ENCODE measurements at places on chromosomes 5 and 9.
A peak's percentile ranks its signal among the peaks of the same experiment; 100 is the strongest.

DNA sequence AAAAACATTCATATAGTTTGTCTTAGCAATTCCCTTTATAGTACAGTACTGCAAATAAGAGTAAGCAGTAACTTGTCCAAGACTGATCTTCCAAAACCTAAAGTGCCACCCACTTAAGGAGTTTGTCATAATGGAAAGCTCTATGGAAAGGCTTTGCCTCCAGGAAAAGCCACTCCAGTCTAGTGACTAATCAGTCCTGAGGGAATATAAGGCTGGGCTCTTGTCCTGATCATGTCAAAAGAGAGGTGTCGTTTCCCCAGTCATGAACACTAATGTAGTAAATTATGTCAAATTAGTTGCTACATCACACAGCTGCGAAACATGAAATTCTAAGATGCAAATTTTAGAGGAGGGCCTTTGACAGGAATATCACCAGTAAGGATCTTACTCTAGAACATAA lies 271.6 kb downstream of the GABRB2 start:
- DNase-seq, result no peak

DNA sequence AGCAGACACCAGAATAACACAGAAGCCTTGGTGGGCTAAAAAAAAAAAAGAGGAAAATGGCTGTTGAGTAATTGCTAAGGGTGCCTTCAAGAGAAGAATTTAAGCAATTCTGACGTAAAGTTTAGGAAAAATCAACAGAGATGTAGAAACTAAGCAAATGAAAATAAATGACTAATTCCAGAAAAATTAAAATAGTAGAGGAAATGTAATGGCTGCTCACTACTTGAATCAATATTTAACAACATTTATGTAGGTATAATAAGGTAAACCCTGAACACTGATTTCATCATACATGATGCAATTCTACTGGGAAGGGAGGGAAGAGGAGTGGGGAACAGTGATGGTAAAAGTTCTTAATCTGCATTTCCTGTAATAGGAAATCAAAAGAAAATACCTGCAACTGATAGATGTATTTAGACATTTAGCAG lies 41.4 kb downstream of the PUM3 start:
- no peak for DNase-seq

DNA sequence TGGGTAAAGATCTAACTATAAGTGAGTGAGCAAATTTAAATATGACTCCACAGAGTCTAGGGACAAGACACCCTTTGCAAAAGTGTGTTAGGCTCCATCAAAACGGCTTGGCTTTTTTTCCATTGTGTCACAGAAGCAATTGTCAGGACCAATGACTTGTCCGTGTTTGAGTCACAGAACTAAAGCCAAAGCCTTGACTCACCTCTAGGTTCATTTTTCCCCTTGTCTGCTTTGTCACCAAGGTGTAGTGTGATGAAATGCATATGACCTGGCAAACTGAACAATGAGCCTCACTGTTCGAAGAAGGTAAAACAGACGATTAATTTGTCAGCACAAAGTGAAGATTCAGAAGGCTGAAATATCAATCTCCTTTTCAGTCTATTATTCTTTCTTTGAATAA lies 331.0 kb downstream of the GLIS3 start:
- DNase-seq, result no peak

DNA sequence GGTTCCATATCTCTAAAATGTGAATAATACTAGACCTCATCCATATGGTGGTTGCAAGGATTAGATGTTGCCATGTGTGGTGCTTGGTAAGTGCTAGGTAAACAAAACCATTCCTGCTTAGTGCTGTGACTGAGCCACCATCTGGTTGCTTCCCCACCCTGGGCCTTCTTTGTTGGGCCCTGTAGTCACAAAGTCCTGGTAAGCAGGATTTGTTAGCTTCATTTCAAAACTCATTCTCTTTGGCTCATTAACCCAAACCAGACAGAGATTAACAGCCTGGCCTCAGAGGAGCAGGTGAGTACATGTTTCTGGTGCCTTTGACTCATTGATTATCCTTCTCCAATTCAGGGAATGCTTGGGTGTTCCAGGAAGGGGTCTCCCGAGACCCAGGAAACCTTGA lies 240.2 kb downstream of the ARHGAP26 start:
- DNase-seq, result peak; percentile 44

DNA sequence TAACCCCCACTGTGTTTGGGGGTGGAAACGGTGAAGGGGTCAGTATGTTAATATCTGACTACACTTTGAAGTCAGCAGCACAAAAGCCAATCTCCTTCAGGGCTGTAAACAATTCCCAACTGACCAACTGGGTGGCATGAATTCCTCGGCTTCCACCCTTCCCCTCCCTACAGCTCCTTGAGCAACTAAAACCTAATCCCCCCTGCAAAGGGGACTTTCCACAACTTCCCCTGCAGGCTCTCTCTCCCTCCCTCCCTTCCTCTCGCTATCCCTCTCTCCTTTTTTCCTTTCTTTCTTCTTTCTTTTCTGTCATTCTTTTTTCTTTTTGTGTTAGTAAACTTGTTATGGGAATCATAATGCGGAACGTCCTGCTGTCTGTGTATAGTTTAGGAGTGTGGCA lies 65.1 kb upstream of the PTCH1 start:
- DNase-seq, result no peak

- DNase-seq, result no peak
These were observed 41.2 kb downstream of the THBS4 start for GRCh38 chr5:80076131-80077050.

DNA sequence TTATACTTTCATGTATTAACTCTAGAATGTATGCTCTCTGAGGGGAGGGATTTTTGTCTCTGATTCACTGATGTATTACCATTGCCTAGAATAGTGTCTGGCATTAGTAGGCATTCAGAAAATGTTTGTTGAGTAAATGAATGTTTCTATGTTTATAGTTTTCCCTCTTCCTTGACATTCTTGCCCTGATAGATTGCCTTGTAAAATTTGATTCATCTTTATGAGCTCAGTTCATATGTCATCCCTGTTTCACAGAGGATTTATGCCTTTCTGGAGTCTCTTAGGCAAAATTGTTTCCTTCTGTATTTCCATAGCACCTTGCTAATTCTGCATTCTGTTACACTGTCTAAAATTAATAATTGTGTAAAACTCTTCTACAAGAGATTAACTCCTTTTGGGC lies 72.3 kb downstream of the RASA1 start:
- DNase-seq, result no peak

DNA sequence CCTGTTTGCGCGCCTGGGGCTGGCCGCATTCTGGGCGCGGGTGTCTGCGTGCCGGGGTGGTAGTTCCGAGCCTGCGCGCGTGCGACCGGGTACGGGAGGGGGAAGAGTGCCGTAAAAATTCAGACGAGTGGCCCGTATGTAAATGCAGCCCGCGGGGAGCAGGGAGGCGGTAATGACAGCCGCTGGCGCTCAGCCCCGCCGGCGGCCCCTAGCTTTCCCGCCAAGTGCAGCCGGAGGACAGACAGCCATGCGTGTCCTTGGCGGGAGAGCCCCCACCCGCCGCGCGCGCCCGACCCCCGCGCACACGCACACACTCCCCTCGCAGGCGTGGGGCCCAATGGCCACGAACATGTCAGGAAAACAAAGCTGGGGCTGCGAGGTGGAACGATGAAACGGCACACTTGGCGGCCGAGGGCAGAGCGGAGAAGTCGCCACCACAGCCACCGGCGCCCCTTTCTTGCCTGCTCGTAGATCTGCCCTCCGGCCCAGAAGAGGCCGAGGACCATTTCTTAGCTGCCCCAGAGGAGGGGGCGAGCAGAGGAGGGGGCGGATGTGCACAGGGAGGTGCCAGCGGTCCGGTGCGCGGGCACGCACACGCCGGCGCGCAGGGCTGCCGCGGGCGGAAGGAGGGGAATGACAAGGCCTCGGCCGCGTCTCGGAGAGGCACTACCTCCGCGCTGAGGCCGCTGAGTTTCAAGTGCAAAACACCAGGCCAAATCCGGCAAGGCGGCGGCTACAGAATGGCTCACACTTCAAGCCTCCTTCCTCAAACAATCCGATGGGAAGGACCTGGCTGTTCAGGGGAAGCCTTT lies 208.4 kb downstream of the MEF2C start:
- DNase-seq, result peak; percentile 41

DNA sequence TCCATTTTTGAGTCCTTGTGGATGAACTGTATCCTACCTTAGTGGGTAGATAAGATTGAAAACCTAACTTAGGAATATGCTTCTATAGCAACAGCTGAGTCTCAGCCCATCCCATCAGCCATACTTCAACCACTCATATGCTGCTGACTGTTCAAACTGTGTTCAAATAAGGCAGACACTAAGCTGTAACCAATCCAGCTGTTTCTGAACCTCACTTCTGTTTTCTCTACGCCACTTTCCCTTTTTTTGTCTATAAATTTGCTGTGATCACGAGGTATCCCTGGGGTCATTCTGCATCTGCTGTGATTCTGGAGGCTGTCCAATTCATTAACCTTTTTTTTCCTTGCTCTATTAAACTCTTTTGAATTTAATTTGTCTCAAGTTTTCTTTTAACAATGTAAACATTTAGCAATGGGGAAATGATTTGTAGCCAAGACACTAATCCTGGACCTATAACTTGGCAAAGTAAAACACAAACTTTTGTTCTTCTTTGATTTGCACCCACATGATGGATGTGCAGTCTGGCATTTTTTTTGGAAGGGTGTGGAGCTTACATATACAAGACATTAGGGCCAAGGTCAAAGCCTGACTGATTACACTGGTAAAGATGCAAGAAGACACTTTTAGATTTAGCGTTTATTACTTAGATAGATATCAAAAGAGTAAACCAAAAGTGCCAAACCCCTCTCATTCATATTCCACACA lies 14.9 kb upstream of the SCGB3A2 start:
- no peak for DNase-seq

- no peak for DNase-seq
These were observed 164.7 kb downstream of the ADAMTSL1 start for GRCh38 chr9:18638371-18639249.

- DNase-seq, result no peak
These were observed 1808.8 kb upstream of the ACO1 start for GRCh38 chr9:30575691-30576090.

- DNase-seq, result no peak
These were observed 7.9 kb upstream of the NINJ1 start for GRCh38 chr9:93141771-93142483.

DNA sequence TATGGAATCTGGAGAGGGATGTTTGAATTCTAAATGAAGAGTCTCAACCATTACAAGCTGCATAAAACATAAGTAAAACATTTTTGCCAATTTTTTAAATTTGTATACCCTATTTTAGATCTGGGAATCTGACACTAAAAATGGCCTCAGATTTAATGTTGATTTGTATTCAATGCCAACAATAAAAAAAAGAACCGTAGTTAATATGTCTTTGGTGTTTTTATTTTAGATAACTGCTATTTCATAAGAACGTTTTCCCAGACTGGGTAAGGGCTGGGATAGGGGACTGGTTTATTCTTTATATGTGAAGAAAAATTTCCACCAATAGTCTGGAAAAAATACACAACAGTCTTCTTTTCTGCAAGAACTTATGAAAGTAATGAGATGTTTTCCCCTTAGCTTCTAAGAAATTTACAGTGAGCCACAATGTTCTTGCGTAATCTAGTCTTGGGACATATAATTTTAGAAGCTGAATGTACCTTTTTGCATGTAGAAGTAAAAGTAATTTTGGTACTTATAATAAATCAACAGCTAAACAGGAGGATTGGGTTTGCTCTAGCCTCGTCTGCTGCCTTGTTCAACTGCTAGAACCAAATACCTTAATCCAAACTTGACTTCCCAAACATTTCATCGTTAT lies 244.6 kb upstream of the EFNA5 start:
- DNase-seq, result no peak

- DNase-seq, result no peak
These were observed 41.2 kb downstream of the LRRTM2 start for GRCh38 chr5:138833726-138834480.

GRCh38 chr5:93054424-93055163 lies 526.4 kb downstream of the NR2F1-AS1 start:
- DNase-seq, result no peak

DNA sequence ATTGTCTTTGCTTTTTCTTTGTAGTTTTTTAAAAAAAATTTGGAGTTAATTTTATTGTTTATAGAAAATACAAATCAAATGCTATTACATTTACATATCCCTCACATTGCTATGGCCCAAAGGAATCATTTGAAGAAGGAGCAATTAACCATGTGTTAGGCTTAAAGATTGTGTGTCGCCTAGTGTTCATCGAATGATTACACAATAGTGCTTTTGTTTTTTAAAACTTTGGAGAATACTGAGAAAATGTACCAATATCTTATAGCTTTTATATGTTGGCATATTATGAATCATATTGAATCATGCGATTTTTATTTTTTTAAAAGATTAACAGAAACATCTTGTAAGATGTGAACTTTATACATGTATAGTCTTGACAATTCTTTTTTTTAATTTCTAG lies 21.7 kb downstream of the SLC30A5 start:
- no peak for DNase-seq

GRCh38 chr9:5825895-5826622 lies 6.9 kb downstream of the ERMP1 start:
- DNase-seq, result no peak

DNA sequence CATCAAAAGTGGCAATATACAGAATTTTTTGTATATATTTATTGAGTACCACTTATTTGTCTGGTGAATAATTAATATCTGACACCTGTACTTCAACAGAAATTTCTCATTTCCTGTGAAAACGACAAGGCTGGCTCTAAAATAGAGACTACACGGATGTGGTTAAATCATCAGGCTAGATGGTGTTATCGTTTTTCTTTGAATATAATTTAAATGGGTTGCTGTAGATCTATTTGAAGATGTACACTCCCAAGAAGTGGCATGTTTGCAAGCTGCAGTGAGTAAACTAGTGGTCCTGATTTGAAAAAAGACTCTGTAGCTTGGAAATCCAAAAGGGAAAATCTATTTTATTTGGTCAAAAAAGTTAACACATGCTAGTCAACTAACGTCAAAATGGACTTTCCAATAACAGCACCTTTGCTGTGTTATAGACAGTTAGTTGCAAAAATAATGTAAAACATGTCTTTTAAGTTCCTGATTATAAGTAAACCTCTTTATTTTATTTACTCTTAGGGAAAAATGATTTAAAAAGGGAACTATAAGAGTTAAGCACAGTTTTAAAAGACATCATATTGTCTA lies 13.8 kb downstream of the ST8SIA4 start:
- DNase-seq, result no peak

DNA sequence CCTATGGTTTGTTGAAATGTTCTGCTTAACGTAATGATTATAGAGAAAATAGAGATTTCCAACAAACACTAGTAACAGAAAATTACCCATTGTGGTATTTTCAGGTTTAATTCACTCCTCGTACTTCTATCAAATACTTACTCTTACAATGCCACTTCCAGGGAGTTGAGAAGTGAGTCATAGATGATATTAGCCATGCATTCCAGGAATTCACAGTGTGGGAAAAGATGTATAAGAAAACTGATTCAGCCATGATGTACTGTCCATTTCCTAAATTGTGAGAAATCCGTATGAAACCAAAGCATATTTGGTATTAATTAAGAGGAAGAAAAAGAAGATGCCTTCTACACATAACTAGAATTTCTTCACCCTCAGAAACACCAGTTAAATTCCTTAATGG lies 1854.6 kb upstream of the WWC1 start:
- DNase-seq, result no peak

- DNase-seq, result peak; percentile 26
These were observed 44.5 kb downstream of the AGXT2 start for GRCh38 chr5:35003018-35003957.

GRCh38 chr5:102375272-102375671 lies 79.2 kb upstream of the SLCO4C1 start:
- no peak for DNase-seq

Measured in NCI-H510A (cell line).